Activated T-helper 2 cell treated with anti-CD3 and anti-CD28 coated beads, Interferon-gamma antibody, Interleukin-2, Interleukin-4, amounts not matched to agents 10 μg/mL and 5 μg/mL and 100 μg/mL, durations not matched to agents 14 hours and 24 hours and 36 hours (primary cell): ENCODE measurements at places on chromosomes 13 and 19. TPM values are rescaled to one million over a fixed set of nuclear protein-coding genes. Genes with fewer than 3 reads are reported as not detected.

Gene GSX1
- total RNA-seq: not detected in 2 replicates

Gene LAMP1
- 57.7 and 58.4 TPM in 2 replicates for total RNA-seq

Gene CYP4F12
- not detected in 2 replicates for total RNA-seq

Gene CDX2
- not detected in 2 replicates for total RNA-seq

Gene UBE2L5
- total RNA-seq: not detected in 2 replicates

Gene POSTN
- total RNA-seq: not detected in 2 replicates

Gene FFAR3
- total RNA-seq: 0.92 and 1.2 TPM in 2 replicates

Gene CYP4F2
- not detected in 2 replicates for total RNA-seq

Gene RUBCNL
- total RNA-seq: 0.76 and 1.1 TPM in 2 replicates

Gene PRR36
- total RNA-seq: 0.05 TPM in 1 of 2 replicates, not detected in the other

Gene EML2
- total RNA-seq: 180 and 207 TPM in 2 replicates

Gene SYT3
- total RNA-seq: 0.07 TPM in 1 of 2 replicates, not detected in the other
